Stimulated activated CD4-positive, alpha-beta T cell treated with anti-CD3 and anti-CD28 coated beads, Interleukin-4, amount 100 ng/mL, for 48 hours (primary cell): ENCODE measurements at places on chromosomes 2 and 18.

- no peak for DNase-seq
These were observed 1142.3 kb downstream of the RPIA start for GRCh38 chr2:89833780-89834117.

- no peak for DNase-seq
These were observed 37.0 kb downstream of the EIF4E2 start for GRCh38 chr2:232587512-232587911.

DNA sequence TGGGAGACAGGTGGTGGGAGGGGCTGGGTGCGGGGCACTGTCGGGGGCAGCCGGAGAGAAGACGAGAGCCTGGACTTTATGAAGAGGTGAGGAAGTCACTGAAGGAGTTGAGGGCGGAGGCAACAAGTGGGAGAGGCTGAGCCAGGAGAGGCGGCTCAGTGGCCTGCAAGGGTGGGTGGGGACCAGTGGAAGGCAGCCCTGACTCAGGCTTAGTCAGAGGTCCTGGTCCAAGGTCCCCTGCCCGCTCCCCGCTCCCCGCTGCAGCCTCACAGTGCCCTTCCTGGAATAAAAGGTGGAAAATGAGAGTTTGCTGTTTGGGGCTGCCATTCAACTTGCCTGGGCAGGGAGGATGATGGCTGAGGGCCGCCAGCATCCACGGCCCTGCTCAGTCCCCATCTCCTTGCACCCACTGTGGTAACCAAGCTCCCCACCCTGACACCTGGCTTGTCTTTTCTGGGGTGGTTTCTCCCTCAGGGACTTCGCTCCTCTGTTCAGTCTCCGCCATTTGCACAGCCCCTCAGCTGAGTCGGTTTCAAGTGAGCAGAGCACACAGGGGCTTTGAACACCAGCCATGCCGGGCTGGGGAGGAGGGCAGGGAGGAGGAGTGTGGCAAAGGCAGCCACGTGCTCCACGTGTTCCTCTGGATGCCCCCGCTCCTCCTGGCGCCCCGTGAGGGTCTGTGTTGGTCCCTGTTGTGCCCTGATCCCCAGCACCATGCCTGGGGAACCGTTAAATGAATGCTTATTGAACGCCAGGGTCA, 13.7 kb upstream of the RALB start:
- DNase-seq, result no peak

DNA sequence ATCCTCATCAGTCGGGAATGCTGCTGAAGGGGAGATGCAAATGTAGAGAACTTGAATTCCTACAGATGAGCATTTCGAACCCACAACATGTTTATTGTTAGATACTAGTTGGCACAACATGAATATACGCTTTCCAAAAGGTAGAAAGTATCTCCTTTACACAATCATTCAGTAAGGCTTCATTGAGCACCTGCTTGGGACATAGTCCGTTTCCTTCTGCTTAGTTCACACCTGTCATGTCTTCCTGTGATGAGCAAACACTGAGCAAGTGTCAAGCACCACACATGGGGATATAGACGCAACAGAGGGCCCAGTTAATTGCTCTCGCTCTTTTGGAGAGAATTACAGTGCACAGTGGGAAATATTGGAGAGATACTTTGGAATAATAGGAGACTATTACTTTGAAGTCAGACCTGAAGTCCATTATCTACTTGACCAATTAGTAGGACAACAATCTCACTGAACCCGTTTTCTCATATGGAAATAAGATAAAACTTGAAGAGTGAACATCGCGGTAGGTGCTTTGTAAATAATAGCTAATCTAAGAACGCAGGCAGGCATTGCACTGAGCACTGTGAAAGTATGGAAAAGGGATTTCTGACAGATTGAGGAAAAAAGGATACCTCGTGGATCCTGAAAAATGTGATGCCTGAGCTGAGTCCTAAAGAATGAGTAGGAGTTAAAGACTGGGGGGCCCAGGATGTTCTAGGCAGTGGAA, 1.2 kb downstream of the CPSF3 start:
- DNase-seq, result no peak

DNA sequence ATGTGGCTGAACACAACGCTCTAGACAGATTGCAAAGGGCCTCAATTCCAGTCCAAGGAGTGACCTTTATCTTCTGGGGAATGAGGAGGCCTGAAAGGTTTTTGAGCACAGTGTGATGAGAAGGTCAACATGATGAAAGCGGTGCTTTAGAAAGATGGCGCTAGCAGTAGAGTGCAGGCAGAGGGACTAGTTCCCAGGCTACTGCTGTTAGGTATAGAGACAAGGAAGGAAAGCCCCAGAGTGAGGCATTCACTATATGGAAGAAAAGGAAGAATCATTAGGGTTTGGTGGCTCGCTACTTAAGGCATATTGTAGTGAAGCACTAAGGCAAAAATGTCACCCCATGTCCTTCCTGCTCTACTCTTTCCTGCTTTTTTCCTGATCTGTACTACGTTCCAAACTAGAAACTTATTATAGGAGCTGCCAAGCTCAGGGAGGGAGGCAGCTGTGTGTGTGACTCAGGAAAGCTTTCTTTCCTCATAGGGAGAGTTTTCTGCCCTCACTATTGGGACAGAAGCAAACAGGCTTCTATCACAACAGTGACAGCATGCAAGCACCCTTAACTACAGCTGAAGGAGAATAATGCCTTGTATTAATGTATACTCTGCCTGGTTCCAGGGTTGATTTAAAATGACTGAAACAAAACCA, 160.8 kb upstream of the CAVIN2 start:
- DNase-seq, result no peak

DNA sequence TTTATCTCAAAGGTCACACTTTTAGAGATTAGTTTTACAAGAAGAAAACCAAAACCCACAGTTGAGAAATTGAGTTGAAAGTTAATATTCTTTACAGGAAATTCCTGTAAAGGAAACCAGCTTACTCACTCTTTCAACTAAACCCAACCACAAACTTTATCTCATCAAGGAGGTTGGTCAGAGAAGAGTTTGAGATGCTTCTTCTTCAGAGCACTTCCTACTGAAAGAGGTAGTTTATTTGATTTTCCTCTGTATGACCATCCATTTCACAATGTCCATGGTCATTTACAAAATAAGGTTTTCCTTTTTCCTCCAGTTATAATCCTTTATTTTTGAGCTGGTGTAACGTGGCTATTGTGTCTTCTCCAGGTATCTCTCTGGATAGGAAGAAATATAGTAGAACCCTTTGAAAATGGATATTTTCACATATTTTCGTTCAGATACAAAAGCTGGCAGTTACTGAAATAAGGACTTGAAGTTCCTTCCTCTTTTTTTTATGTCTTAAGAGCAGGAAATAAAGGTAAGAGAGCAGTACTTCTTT, 4.5 kb upstream of the IL18RAP start:
- no peak for DNase-seq

DNA sequence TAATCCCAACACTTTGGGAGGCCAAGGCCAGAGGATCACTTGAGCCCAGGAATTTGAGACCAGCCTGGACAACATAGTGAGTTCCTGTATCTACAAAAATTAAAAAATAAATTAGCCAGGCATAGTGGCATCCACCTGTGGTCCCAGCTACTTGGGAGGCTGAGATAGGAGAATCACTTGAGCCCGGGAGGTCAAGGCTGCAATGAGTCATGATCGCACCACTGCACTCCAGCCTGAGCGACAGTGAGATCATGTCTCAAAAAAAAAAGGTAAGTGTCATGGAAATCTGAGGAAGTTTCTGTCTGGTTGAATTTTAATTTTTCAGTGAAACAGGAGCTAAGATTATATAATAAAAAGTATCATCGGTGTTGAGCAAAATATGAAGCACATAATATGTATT, 2.5 kb upstream of the C2orf15 start:
- DNase-seq, result no peak
